ENCODE measurements at places on chromosomes 3 and 15. TPM values are rescaled to one million over a fixed set of nuclear protein-coding genes. Genes with fewer than 3 reads are reported as not detected.

ITIH1 gene
- total RNA-seq = 0.85 TPM

GALNT15 gene
- total RNA-seq = 0.06 TPM

XIRP1 gene
- not detected for total RNA-seq

SLC12A1 gene
- total RNA-seq = not detected

DNA sequence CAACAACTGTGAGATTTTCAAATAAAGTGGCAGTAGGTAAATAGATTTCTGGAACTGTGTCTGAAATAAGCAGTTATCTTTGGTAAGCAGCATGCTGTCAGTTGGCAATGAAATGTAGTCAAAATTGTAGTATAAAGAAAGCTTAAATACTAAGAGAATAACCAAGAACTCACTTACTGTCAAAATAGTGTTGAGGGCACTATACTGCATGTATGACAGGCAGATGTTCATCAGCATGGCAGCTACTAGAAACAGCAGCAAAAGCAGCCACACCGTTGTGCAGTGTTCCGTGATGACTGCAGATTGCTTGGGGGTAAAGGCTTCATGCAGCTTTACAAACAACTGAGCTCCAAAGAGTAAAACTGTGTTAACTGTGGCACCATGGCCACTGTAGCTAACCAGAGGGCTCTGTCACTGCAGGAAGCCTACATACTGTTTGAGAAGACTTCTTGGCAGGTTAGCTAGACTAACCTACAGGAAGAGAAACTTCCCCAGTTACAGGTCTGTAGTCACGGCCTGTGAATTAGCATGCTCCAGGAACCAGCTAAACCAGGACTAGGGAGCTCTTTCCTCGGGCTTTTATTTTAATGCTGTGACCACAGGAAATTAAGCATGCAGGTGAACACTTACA, 459.7 kb downstream of the TBL1XR1 start:
- DNase-seq = no peak
- H3K4me3 ChIP-seq = no peak overlapping the region
- H3K4me1 ChIP-seq = no peaks in the 10 kb centered on the region
- H3K36me3 ChIP-seq = no peaks in the 10 kb centered on the region
- no peaks in the 10 kb centered on the region for H3K27me3 ChIP-seq

DNA sequence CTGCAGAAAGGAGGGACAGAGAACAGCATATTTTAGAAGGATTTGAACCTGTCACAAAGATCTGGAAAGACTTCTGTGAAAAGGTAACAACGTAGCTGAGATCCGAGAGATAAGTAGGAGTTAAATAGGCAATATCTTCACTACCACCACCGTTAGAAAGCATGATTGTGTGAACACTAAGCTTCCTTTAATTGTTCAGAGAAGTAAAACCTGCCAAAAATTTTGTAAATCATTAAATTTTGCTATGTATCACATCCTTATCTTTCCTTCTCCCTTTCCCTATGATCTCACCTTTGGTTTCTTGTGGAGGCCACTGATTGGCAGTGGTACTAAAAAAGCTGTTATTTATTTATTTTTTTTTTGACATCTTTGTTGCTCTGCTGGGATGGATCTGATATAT, 346.9 kb downstream of the NLGN1 start:
- no peaks in the 10 kb centered on the region for H3K36me3 ChIP-seq
- no peaks in the 10 kb centered on the region for H3K4me1 ChIP-seq
- H3K4me3 ChIP-seq = no peak overlapping the region
- no peak for DNase-seq
- H3K27me3 ChIP-seq = no peaks in the 10 kb centered on the region
- H3K27ac ChIP-seq = no peak overlapping the region

DNA sequence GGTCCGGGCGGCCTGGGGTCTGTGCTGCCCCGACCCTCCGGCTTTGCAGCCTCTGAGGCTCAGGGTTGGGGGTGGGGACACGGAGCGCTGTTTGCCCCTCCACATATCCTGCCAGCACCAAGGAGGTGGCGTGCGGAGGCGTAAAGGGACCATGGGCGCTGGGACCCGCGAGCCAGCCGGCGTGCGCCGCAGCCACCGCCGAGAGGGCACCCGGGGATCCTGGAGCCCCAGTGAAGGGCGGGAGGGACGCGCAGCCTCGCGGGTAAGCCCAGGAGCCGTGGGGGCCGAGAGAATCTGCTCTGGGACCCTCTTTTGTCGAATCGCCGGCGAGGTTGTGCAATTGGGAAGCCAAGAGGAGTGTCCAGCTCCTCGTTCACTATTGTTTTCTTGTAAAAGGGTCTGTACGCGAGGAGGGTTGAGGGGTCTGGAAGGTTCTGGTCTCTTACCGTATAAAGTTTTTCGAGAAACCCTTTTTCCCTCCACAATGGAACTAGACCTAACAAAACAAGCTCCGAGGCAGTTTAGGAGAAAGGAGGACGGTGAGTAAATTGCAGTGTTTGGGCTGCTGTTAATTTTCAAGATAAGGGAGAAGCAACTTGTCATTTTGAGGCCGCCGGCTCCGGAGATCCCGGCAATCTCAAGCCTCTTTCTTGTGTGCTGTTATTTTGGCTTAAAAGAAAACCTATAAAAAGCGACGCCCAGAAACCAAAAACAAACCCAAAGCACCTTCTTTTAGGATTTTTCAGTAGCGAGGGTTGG, 29.9 kb upstream of the ST3GAL6 start:
- DNase-seq = no peak
- no peaks in the 10 kb centered on the region for H3K27me3 ChIP-seq
- H3K4me3 ChIP-seq = peak overlapping the region; percentile 95
- H3K36me3 ChIP-seq = no peaks in the 10 kb centered on the region
- H3K27ac ChIP-seq = no peak overlapping the region
- H3K4me1 ChIP-seq = peaks cover 21% of the 10 kb centered on the region

All from T-cell (primary cell).